Activated CD8-positive, alpha-beta memory T cell treated with anti-CD3 and anti-CD28 coated beads, Interleukin-2, amount 50 U/mL, for 4 hours (primary cell): ENCODE measurements at places on chromosomes 12 and 14.

GRCh38 chr14:51422704-51423103 is 182.7 kb downstream of the TMX1 start:
- no peak for DNase-seq

DNA sequence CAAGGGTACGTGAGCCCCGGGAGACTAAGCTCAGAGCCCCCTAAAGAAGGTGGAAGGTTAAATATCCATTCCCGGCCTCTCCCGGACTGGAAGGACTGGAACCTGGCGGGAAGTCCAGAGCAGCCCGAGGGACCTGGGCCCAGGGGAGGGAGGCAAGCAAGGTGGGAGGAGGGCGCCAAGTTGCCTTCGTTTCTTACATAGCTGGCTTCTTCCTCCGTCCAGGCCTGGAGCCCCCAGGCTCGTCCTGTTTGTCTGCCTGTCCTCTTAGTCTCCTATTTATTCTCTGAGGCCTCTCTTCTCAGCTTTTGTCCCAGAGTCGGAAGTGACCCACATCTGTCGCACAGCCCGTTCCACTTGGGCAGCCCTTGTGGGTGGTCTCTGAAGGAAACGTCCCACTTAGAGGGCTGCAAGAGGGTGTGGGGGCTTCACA is 745 bp downstream of the PCK2 start:
- DNase-seq = no peak

- no peak for DNase-seq
These were observed 29.7 kb downstream of the PRMT8 start for GRCh38 chr12:3520711-3521110.

DNA sequence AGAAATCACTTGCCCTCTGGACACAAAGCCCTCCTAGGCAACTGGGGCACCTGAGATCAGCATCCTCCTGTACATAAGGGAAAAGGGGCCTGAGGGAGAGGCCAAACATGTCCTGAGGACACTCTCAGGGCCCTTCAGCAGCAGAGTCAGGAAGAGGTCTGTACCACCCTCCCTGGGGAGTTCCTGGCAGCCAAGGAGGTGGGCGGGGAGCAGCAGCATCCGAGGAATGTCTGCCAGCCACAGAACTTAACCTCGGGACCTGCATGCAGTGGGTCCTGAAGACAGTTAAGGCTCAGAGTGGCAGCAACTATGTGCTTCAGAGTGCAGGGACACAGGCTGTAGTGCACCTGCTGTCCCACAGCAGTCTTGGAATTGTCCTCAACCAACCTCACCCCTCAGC is 62.1 kb downstream of the SPTB start:
- no peak for DNase-seq

DNA sequence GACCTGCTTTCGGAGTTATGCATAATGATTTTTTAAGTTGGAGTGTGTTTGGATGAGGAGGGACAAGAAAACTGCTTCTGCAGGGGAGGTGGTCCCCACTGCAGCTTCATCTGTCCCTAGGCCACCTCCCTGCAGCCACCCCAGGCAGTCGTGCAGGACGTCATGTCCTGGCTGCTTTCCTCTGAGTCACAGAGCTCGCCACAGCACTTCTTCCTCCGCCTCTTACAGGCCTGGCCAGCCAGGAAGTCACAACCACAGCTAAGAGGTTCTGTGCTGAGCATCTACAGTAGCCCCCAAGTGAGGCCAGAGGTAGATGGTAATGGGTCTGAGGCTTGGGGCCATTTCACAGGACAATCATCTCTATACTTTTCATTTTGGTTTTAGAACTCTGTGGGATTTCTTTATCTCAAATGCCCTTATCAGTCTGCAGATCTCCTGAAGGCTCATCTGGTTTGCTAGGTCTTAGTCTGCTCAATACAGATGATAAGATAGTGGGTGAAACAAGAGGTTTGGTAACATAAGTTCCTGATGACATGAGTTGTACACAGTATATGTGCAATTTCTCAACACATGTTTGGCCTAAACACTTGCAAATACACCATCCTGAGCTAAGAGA is 106.4 kb downstream of the ARF6 start:
- peak; percentile 63 for DNase-seq

GRCh38 chr12:54134395-54134794 is 54.4 kb downstream of the SMUG1 start:
- no peak for DNase-seq

DNA sequence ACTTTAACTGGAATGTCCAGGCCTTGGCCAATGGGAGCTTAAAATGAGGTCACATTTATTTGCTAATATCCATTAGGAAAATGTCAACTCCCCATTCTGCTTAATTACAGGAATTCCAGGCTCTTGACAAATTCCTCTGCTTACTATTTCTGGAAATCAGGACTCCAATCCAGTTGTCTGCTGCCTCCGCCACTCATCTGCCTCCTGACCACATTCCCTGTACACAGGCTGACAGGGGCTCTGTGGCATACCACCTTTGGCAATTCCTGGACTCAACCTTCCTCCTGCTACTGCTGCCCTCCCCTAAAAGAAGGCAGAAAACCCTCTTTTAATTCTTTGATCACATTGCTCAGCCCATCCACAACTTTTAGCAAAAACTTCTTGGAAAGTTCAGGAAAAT is 37.9 kb downstream of the KICS2 start:
- no peak for DNase-seq

- DNase-seq = no peak
These were observed 118.5 kb downstream of the RFLNA start for GRCh38 chr12:124413401-124413800.

GRCh38 chr12:9634177-9634803 is 26.6 kb upstream of the KLRB1 start:
- DNase-seq = peak; percentile 80
